ENCODE measurements at places on chromosomes 5 and 9.

GRCh38 chr5:32001284-32001683 is 172.8 kb downstream of the GOLPH3 start:
- no peak for DNase-seq
- H3K4me1 ChIP-seq = peaks cover 3% of the 10 kb centered on the region
- no peaks in the 10 kb centered on the region for H3K36me3 ChIP-seq
- H3K27ac ChIP-seq = no peak overlapping the region
- no peaks in the 10 kb centered on the region for H3K27me3 ChIP-seq

GRCh38 chr9:135127718-135128670 is 40.5 kb downstream of the OLFM1 start:
- no peaks in the 10 kb centered on the region for H3K36me3 ChIP-seq
- H3K4me3 ChIP-seq = no peak overlapping the region
- no peak for DNase-seq
- no peaks in the 10 kb centered on the region for H3K27me3 ChIP-seq

GRCh38 chr9:128887914-128888350 is 6.0 kb downstream of the LRRC8A start:
- H3K36me3 ChIP-seq = no peaks in the 10 kb centered on the region
- peaks cover 18% of the 10 kb centered on the region for H3K4me1 ChIP-seq
- H3K4me3 ChIP-seq = no peak overlapping the region

GRCh38 chr5:112570708-112571444 is 151.8 kb upstream of the EPB41L4A start:
- H3K4me1 ChIP-seq = no peaks in the 10 kb centered on the region
- no peaks in the 10 kb centered on the region for H3K27me3 ChIP-seq
- H3K27ac ChIP-seq = no peak overlapping the region
- no peaks in the 10 kb centered on the region for H3K36me3 ChIP-seq
- no peak overlapping the region for H3K4me3 ChIP-seq

- H3K27me3 ChIP-seq = no peaks in the 10 kb centered on the region
- H3K4me3 ChIP-seq = no peak overlapping the region
- no peak overlapping the region for H3K27ac ChIP-seq
- H3K36me3 ChIP-seq = peaks cover 4% of the 10 kb centered on the region
- H3K4me1 ChIP-seq = no peaks in the 10 kb centered on the region
These were observed 41.7 kb upstream of the LRRC19 start for GRCh38 chr9:27047136-27047535.

All from naive thymus-derived CD4-positive, alpha-beta T cell (primary cell).